Suprapubic skin (tissue), 4 donors: ENCODE measurements at places on chromosomes 13 and 19. TPM values are rescaled to one million over a fixed set of nuclear protein-coding genes. Genes with fewer than 3 reads are reported as not detected.

The GPC6 gene
- 5.7 TPM for total RNA-seq

The CDK8 gene
- total RNA-seq = 12.9 TPM

The CGB2 gene
- total RNA-seq = not detected

The ZSWIM9 gene
- total RNA-seq = 4.2 TPM

The COL4A1 gene
- total RNA-seq = 46.2 TPM

The TRPC4 gene
- not detected for total RNA-seq

The FREM2 gene
- total RNA-seq = 3.1 TPM

The HS6ST3 gene
- 0.08 TPM for total RNA-seq

The ZNF135 gene
- 10.0 TPM for total RNA-seq

The ZNF610 gene
- total RNA-seq = 1.0 TPM

The FLT3 gene
- 1.2 TPM for total RNA-seq

The SLAIN1 gene
- 6.5 TPM for total RNA-seq

The APOC1 gene
- total RNA-seq = 54.4 TPM

The SPRY2 gene
- total RNA-seq = 39.5 TPM

The SLITRK5 gene
- total RNA-seq = 0.18 TPM

The ZNF787 gene
- 9.6 TPM for total RNA-seq

The TRIM13 gene
- 30.9 TPM for total RNA-seq
